Stimulated activated CD8-positive, alpha-beta memory T cell treated with anti-CD3 and anti-CD28 coated beads, Interleukin-2, amount 100 ng/mL, for 48 hours (primary cell): ENCODE measurements at places on chromosomes 7 and 10.

DNA sequence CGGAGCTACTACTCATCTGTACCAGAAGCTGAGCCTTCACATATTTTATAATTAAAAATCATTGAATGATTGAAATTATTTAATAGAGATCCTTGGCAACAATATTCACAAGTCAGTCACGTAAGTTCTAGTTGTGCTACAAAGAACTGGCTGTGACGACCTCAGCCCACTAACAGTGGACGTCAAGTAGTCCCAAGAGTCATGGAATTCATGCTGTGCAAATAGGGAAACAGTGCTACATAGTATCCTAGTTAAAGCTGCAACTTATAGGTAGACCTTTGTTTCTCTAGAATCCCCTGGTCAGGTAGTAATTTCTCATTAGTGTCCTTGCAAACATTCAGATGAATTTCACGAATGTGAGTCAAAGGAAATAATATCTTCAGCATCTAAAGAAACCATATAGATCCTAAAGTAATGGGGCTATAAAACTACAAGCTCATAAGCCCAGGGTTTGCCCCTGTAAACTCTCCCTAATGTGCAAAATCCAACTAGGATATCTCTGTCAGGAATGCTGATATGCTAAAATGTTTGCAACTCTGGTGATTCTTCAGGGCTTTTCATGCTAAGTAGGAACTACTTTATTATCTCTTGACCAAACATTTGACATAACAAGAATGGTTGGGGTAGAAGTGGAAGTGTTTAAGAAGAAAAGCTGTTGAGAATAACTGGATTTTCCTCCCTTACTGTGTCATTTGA is 31.2 kb downstream of the CFAP69 start:
- no peak for DNase-seq

DNA sequence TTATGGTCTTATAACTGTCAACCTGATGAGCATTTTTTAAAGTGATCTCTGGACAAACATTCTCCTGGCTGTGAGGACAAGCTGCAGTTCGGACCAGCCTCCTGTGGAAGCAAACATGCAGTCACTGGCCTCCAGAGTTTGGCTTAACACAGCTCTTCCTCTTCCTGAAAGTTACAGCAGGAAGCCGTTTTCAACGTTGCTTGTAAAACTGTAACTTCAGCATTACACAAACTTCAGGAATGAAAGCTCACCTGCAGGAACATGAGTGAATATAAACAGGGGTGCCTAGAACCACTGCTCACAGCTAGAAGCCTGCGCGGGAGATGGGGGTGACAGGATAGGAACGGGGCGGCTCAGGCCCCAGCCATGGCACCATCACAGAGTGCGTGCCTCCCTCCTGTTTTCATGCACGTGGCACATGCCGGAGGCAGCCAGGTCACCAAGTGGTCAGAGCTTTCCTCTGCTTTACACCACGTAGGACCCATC is 292.9 kb upstream of the PITRM1 start:
- no peak for DNase-seq

GRCh38 chr10:130801784-130802183 is 509.7 kb downstream of the TCERG1L start:
- DNase-seq: no peak

GRCh38 chr10:110101464-110102144 is 93.8 kb downstream of the ADD3 start:
- no peak for DNase-seq

DNA sequence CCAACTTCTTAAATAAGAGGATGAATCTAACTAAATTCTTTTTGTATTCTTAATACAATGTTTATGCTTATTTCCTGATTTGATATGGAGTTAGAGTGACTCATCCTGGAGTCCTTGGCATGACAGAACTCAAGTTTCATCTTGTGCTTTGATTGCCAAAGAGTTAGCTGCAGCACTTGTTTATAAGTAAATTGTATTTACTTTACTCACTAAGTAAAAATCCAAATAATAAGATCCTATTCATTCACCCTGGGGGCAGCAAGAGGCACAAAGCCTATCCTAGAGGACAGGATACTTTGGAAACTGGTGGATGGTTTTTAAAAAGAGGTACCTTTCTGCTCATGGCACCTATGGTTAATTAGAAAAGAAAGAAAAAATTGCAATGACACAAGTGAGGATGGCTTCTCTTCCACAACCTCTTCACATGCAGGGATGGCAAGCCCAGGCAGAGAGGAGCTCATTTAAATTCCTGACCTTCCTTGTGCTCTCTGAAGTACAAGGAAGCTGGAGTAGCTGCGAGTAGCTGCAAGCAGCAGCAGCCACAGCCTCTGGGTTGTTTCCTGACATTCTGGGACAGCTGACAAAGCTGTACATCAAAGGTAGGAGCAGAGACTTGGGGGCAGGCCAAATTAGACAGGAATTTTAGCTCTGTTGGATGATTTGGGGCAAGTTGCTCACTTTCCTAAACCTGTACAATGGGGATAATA is 28.5 kb upstream of the CROT start:
- DNase-seq: no peak

GRCh38 chr7:30841801-30842541 is 69.7 kb upstream of the AQP1 start:
- no peak for DNase-seq

GRCh38 chr10:74293686-74294371 is 142.8 kb downstream of the ADK start:
- no peak for DNase-seq

- no peak for DNase-seq
Observed at GRCh38 chr7:127789031-127789430, 137.0 kb downstream of the SND1 start.

- DNase-seq: no peak
Observed at GRCh38 chr10:129023082-129023481, 444.0 kb upstream of the MGMT start.

- no peak for DNase-seq
Observed at GRCh38 chr7:43792471-43793150, 34.1 kb downstream of the BLVRA start.
